ENCODE measurements at places on chromosomes 4 and X.

DNA sequence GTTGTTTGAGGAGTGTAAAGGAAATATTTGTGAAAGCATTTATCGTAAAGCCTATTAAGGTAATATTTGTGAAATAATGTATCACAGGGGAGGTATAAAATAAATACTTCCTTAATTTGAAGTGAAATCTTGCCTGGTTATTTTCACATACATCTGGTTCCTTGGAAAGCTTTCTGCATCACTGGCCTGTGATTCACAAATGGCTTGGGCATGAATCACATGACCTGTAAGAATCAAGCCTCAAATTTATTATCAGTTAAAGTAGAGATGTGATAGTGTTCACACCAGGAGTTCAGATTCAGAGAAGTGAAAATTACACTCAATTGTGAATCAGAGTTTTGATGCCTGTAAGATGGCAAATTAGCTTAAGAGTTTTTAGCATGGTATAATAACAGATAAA is 1911.4 kb downstream of the STIM2 start:
- no peak for DNase-seq

GRCh38 chrX:7269991-7270390 is 122.0 kb upstream of the PUDP start:
- DNase-seq, result no peak

DNA sequence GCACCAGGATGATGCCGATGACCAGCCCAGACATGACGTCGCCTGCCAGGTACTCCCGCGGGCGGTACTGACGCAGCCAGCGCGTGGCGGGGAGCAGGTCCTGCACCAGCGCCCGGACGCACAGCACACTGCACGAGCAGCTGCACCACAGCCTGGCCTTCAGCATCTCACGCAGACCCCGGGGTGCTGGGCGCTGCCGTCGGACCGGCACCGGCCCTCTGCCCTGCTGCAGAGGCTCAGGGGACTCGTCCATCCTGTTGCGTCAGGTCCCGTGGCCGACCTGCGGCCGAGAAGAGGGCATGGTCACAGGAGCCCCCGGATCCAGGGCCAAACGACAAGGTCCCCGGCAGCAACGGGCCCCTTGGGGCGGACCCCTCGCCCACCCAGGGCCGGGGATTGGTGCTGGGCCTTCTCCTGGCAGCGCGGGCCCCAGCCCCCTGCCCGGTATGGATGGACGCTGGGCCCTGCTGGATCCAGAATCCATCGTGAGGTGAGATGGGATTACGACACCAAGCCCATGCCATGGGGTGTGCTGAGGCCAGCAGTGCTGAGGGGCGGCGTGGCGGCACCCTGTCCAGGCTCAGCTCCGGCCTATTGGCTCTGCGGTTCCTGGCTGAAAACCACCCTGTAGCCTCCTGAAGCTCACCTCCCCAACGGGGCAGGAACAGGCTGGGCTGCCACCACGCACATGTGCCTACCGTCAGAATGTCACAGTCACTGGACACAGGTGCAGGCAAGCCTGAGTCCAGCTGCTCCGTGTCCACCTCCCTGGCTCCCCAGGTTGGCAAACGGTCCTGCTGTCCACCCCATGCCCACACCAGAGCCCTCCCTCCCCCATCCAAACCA is 1.5 kb downstream of the SLC26A1 start:
- DNase-seq, result no peak

DNA sequence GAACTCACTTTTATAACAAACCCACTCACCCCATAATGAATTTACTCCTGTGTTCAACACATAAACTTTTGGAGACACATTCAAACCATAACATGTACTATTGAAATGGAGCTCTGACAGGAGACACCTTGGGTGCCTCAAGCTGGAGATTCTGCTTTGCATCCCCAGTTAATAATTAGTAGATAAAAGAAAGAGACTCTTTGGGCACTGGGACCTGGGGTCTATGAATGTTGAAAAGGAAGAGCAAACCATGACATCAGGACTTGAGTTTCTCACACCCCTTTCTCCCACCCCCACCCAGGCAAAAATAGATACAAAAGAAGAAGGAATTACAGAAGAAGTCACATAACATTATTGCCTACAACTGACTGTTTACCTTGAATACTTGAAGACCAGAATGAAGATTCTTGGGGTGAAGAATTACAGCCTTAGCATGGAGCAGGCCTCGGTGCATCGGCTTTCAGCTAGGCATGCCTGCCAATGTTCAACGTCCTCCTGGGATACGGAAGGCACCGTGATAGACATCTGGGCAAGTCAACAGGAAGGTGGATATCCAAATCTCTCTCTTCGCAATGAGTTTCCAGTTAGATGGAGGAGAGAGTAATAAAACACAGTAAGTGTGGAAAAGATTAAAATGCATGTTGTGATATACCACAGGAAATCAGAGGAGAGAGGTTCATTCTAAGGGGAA is 316.0 kb downstream of the TRIML1 start:
- DNase-seq, result no peak

GRCh38 chr4:185797018-185797417 is 15.0 kb downstream of the SORBS2 start:
- DNase-seq, result no peak

DNA sequence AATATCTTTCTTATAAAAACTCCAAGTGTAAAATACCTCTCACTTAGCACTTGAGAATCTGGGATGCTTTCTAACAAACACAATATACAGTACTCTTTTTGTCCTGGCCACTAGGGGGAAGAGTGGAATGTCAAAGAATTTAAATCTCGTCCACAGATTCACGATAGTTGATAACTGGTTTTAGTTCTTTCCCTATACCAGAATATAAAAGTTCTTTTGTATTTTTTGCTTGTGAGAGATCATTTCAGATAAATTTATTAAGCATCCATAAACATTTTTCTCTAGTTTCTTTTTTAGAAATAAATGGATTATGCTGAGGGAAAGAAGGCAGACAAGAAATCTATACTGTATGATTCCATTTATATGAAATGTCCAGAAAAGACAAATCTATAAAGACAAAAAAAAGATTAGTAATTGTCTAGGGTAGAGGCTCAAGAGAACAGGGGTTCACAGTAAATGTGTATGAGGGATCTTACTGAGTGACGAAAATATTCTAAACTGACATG is 50.4 kb downstream of the MGARP start:
- no peak for DNase-seq

DNA sequence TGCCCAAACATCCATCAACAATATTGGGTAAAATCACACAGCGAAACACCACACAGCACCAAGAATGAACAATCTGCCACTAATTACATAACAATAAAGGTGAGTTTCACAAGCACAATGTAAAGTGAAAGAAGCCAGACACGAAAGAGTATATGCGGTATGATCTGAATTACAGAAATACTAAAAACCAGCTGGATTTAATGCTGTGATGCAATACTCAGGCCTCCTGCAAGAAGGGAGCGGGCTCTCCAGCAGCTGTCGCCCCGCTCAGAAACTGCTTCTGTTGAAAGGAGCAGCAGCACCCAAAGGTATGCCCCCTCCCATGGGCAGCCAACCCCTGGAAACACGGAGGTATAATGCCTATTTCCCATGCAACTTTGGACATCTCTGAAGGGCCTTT is 77.0 kb downstream of the PAPSS1 start:
- DNase-seq, result no peak

DNA sequence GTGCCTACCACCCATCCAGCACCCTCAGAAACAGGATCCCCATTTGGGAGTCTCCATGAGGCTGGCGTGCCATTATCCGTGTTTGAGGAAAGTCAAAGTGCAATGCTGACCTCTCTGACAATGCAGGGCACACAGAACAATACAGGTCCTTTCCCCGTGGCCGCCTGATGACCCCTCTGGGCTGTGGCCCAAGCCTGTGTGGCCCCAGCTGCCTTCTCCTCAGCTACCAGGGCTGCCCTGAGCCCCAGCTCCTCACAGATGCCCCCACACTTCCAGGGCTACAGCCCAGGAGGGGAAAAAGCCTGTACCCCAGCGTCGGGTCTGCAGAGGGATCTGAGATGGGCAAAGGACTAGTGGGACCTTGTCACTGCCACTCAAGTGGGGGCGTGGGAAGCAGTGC is 15.5 kb downstream of the ZFYVE28 start:
- no peak for DNase-seq

GRCh38 chr4:39792529-39792928 is 94.6 kb downstream of the UBE2K start:
- no peak for DNase-seq

- no peak for DNase-seq
These were observed 158.0 kb downstream of the ARAP2 start for GRCh38 chr4:36086261-36086786.

DNA sequence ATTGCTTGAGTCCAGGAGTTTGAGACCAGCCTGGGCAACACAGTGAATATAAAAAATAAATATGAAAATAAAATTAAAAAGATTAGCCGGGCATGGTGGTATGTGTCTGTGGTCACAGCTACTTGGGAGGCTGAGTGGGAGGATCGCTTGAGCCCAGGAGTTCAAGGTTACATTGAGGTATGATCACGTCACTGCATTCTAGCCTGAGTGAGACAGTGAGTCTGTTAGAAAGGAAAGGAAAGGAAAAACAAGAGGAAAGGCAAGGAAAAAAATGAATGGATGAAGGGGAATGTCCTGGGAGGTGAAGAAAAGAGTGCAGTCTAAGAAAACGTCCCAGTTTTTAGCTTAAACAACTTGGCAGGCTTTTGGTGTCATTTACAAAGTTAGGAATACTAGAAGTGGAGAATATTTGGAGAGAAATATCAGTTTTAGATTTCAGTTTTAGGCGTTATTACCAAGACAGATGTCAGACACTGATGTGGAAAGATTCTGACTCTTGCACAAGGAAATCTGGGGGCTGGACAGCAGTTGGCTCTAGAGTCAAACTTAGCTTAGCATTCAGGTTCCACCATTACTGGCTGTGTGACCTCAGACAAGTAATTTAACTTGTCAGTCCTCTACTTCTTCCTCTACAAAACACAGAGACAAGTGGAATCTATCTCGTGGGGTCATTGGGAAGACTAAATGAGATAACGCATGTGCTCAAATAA is 139.0 kb downstream of the TSPAN5 start:
- DNase-seq, result no peak

GRCh38 chrX:133980832-133981588 is 4.4 kb downstream of the GPC3 start:
- no peak for DNase-seq

GRCh38 chrX:104008831-104009230 is 4.7 kb downstream of the H2BW1 start:
- no peak for DNase-seq

- no peak for DNase-seq
These were observed 40.9 kb downstream of the CPEB2 start for GRCh38 chr4:15043226-15043625.

- no peak for DNase-seq
These were observed 339.8 kb downstream of the BCOR start for GRCh38 chrX:39757971-39758370.

DNA sequence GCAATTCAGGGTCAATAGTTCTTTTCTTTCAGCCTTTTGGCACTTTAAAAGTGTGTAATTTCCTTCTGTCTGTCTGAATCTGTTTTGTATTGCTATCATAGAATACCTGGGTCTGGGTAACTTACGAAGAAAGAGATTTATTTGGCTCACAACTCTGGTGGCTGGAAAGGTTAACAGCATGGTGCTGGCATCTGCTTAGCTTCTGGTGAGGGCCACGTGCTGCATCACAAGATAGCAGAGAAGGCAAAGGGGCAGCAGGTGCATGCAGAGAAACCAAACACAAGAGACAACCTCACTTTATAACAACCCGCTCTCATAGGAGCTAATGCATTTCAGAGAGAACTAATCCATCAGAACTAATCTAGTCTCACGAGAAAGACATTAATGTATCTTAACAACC is 18.8 kb downstream of the RGN start:
- no peak for DNase-seq

GRCh38 chr4:163758032-163758431 is 263.5 kb downstream of the TMA16 start:
- DNase-seq, result no peak

DNA sequence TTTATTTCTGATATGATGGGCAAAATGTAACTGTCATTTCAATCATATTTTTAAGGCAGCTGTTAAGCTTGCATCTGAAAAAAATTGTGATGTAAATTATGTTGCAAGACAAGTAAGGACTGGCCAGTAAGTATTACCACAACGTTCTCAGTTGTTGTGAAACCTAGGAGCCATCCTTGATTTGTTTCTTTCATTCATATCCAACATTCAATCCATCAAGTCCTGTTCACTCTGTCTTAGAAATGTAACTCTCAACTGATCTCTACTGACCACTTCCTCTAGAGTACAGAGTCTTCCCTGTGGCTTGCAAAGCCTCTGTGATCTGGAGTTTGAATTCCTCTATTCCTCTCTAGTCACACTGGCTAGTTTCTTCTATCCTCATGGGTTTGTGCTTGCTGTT is 161.4 kb upstream of the MAD2L1 start:
- DNase-seq, result no peak

DNA sequence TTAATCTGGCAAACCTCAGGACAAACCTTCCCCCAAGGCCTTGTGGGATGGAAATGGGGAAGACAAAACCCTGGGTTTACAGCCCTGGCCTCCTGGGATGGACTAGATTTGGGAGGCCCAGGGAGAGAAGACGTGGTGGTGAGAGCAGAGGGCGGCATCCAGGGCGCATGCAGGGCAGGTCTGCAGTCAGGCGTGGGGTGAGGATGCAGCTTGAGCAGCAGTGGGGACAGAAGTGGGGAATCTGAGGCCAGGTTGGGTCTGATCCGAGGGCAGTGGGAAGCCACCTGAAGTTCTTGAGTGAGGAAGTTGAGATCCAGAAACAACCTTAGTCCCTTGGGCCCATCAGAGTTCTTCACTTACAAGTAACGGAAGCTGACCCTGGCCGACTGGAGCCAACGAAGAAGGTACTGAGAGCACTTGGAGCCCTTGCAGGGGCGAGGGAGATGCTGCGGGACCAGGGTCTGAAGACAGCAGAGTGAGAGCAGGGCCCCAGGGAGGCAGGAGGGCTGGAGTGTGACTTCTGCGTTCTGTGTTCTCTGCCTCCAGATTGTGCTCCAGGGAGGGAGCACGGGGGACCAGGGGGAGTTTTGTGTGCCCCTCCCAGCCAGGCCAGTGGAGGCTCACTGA is 42.0 kb upstream of the GPR78 start:
- DNase-seq, result no peak

GRCh38 chrX:15758140-15758539 is 20.1 kb downstream of the CA5B start:
- DNase-seq, result no peak

DNA sequence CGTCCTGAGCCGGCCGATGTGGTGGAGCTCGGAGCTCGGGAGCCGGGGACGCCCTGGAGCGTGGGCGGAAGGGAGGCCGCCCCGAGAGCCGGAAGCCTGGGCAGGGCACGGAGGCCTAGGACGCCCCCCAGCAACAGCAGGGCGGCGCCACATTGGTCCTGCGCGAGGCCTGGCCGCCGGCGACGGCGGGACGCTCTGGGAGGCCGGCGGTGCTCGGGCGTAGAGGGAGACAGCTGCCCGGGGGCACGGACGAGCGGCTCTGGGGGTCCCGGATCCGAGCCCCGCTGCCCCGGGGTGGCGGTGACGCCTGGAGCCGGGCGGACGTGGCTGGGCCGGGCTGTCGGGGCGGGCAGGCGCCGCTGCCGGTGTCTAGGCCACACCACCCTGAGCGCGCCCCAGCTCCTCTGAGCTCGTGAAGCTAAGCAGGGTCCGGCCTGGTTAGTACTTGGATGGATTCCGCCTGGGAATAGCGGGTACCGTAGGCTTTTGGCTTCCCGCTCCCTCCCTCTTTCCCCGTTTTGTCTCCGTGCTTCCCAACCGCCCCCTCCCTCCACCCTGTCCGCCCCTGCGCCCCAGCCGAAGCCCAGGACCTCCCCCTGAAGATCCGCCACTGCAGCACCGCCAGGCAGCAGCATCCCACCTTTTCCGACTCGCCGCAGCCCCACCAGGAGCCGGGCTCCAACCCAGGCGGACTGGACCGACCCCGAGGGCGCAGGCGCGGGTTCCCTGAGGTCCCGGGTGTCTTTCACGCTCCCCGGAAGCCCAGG is 12.1 kb downstream of the FRG2 start:
- DNase-seq, result no peak

GRCh38 chr4:150578745-150579501 is 3.0 kb upstream of the MAB21L2 start:
- no peak for DNase-seq
